Peyer's patch (tissue), 4 donors: ENCODE measurements at places on chromosomes 4 and X. TPM values are rescaled to one million over a fixed set of nuclear protein-coding genes. Genes with fewer than 3 reads are reported as not detected.

AVPR2 gene
- total RNA-seq: 5.0 TPM

ZNF518B gene
- 22.4 TPM for total RNA-seq

DNA sequence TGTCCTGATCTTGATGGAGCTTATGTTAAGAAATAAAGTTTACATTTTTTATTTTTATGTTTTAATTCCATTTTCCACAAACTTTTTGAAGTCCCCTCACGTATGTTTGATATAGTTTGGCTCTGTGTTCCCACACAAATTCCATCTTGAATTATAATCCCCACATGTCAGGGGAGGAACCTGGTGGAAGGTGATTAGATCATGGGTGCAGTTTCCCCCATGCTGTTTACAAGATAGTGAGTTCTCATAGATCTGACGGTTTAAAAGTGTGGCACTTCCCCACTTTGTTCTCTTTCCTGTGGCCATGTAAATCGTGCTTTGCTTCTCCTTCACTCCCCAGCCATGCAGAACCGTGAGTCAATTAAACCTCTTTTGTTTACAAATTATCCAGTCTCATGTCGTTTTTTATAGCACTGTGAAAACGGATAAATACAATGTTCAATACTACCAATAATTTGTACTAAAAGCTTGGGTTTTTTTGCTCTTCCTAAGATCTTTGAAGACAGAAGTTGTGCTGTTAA lies 89.8 kb downstream of the PAPSS1 start:
- H3K27me3 ChIP-seq: no peaks in the 10 kb centered on the region
- no peaks in the 10 kb centered on the region for H3K4me1 ChIP-seq
- no peak for DNase-seq
- no peak overlapping the region for H3K27ac ChIP-seq

DNA sequence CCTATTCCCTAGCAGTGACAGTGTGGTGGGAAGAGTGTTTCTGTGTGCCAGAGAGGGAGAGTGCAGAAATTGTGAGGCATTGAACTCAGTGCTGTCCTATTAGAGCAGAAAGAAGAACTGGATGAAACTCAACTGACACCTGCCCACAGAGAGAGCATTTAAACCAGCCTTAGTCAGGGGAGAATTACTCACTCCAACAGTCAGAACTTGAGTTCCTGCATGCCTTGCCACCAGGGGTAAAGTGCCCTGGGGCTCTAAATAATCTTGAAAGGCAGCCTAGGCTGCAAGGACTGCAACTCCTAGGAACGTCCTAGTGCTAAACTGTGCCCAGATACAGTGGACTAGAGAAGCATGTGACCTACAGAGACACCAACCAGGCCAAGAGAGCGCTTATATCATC lies 12.8 kb downstream of the CYSLTR1 start:
- no peak overlapping the region for H3K27ac ChIP-seq
- H3K4me3 ChIP-seq: no peak overlapping the region
- H3K27me3 ChIP-seq: no peaks in the 10 kb centered on the region
- DNase-seq: no peak
- no peaks in the 10 kb centered on the region for H3K4me1 ChIP-seq
- H3K36me3 ChIP-seq: no peaks in the 10 kb centered on the region

GRCh38 chr4:7289589-7289988 lies 97.3 kb downstream of the SORCS2 start:
- no peak overlapping the region for H3K4me3 ChIP-seq
- no peaks in the 10 kb centered on the region for H3K36me3 ChIP-seq
- no peaks in the 10 kb centered on the region for H3K27me3 ChIP-seq
- no peak for DNase-seq
- H3K27ac ChIP-seq: no peak overlapping the region
- H3K4me1 ChIP-seq: no peaks in the 10 kb centered on the region
